ENCODE measurements at places on chromosomes 2 and 18.

DNA sequence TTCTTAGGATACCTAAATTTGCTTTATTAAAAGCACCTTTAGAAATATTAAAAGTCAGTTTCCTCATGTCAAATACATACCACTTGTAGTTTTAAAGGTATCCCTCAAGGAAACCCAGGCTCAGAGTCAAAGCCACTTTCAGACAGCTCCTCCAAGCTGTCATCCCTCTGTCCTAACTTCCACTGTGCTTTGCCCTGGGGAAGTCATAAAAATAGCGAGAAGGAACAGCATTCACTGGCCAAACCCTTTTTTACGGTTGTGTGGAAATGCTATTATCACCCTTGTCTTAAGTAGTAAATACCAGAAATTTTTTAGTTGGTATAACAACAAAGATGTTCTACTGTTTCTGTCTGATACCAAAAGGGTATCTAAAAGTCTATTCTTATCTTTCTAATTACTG lies 680.5 kb downstream of the ZEB2 start:
- no peak for DNase-seq

- DNase-seq: no peak
Measured at GRCh38 chr2:213261237-213261636, 23.0 kb upstream of the SPAG16 start.

- DNase-seq: no peak
Measured at GRCh38 chr2:27306573-27307286, 1.5 kb downstream of the UCN start.

GRCh38 chr2:30209227-30209626 lies 22.1 kb upstream of the LBH start:
- no peak for DNase-seq

- DNase-seq: no peak
Measured at GRCh38 chr18:2707551-2708168, 52.1 kb downstream of the SMCHD1 start.

GRCh38 chr2:202624133-202624532 lies 10.6 kb upstream of the FAM117B start:
- DNase-seq: no peak

DNA sequence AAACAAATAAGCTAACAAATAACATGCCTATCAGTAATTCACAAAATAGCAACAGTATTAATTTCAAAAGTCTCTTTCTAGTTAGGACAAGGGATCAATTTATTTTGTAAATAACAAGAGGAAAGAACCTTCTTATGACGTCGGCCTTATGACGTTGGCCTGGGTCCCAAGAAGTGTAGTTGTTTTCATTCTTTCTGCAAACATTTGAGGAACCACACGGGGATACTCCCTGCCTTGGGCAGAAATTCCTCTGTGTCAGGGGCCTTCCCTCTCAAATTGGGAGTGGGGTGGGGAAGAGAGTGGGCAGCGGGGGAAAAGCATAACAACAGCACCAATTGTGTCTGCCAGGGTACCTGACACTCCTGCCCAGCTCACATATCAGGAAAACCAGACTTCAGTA lies 1.3 kb downstream of the CCDC68 start:
- DNase-seq: no peak

DNA sequence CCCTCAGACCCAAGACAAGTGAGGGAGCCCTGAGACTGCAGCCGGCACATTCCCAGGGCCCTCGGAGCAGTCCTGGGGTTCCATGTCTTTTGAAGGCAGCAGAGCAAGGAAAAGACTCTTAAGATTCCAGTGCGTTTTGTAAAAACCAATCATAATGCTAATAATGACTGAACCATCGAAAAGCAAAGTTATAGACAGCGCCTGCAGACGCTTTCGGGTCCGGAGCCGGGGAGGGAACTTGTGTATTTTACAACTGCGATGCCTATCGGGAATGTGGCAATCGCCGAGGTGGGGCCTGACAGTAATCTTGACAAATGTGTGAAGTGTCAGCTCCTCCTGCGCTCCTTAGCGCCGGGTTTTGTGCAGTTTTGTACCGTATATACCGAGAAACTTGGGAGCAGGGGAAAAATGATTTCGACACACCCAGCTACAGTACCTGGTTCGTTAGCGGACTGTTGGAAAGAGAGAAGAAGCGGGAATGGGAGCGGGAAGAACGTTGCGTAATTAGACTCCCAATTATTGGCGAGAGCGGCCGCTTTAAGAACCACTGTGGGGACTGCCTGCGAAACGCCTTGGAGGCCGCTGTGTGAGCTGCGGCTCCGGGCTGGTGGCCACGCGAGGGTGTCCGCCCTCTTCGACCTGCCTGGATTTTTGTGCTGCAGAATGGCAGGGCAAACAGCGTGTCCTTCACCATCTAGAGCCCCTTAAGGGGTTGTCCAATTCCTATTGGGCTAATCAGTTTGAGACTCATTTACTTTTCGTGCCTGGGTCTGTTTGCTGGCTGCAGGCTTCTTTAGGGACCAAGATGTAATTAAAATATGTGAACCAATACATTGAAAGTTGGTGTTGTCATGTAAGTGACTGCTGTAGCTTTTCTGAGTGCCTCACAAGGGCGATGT lies 2.4 kb downstream of the EPAS1 start:
- DNase-seq: peak; percentile 80

DNA sequence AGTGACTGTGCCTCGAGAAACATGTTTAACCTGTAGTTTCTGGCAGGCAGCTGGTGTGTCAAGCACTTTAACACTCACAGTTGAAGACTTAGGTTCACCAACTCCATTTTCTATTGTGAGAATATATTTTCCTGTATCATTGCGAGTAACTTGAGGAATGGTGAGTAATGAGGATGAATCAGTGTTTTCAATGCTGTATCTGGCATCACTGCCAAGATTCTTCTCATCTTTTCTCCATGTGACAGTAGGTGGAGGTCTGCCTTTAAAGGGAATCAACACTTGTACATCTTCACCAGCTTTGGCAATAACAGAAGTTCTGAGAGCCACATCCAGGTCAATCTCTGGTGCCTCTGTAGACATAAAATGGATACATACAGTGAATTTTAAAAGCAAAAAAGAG lies 72.8 kb downstream of the PLEKHA3 start:
- no peak for DNase-seq

GRCh38 chr18:76495435-76496193 lies 572 bp upstream of the ZNF516 start:
- no peak for DNase-seq

- no peak for DNase-seq
Measured at GRCh38 chr18:35054401-35054800, 13.2 kb downstream of the MAPRE2 start.

GRCh38 chr2:30569946-30570345 lies 122.9 kb downstream of the LCLAT1 start:
- no peak for DNase-seq

DNA sequence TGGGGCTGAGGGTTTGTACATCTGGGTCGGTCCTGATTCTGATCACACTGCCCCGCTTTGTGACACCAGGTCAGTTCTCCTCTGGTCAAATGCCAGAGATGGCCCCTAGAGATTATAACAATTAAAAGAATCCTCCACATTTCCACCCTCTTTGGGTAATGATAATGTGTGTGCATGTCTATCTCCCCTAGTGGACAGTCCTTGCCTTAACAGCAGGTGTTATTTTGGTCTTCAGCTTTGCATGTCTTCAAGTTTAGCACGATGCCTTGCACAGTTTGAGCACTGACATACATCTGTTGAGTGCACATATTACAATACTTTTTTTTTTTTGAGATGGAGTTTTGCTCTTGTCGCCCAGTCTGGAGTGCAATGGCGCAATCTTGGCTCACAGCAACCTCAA lies 25.7 kb upstream of the COX7A2L start:
- no peak for DNase-seq

DNA sequence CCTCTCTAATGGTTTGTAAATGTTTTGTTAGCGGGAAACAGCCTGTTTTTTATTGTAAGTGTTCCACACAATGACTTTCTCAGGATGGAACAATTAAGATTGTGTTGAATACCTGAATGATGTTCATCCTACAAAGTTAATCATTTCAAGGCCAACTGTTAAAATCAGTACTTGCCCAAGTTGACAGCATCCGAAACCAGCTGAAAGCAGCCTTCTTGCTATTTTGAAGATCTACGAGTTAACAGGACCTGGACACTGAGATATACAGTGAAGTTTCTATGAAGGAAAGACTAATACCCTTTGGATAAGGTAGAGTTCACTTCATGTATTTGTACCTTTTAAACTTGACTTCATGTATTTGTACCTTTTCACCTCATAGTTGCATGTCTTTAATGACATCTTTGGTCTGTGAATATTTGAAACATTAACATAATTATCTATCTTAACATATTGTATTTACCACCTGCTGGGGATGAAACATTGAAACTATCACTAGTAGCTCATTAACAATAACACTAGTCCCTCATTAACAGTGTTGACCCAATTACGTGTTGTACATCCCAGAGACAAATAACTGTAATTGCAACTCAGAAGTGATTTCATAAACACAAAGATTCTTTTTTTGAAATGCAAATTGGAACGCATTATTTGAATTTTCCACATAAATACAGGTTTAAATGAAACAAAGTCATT lies 556.0 kb upstream of the MEX3C start:
- DNase-seq: no peak

DNA sequence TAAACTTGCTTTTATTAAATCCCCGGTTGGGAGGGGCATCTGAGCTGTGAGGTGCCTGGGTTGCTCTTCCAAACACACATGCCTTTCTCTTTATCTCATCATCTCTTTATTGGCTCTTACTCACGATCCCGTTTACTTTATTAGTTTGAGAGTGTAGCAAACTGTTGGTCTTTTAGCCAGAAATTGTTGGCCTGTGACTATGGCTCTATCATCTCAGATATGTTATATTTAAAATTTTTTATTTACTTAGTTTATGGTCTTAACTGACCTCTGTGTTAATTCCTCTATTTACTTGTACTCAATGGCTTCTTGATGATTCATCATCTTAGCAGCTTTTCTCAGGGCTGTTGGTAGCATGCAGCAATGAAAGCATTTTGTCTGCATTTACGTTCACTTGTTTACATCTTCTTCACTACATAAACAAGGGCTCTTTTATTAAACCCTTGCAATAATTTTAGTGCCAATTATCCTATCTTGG lies 408.4 kb downstream of the HRH4 start:
- DNase-seq: no peak

DNA sequence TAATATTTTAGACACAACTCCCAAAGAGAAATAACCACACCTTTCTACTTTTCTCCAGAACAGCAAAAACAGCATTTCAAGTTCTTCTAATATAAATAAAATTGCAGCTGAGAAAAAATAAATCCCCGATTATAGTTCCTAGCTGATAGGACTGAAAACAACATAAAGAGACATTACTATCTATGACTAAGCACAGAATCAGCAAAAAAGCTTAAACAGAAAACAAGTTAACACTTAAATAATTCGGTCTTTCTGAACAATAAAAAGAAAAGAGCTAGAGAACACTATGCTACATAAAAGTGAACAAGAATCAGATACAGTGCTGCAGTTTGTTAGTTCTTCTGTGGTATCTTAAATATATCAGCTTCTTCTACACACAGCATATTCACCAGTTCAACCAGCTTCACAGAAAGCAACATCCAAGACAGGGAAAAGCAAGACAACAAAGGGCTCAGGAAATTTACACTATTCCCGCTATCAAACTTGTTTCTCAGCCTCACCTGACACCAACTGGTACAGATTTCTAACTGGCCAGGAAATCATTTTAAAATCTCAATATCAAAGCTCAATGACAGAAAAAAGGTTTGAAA lies 28.6 kb downstream of the FEZ2 start:
- DNase-seq: no peak

GRCh38 chr2:172762574-172762973 lies 26.9 kb downstream of the RAPGEF4 start:
- DNase-seq: no peak

DNA sequence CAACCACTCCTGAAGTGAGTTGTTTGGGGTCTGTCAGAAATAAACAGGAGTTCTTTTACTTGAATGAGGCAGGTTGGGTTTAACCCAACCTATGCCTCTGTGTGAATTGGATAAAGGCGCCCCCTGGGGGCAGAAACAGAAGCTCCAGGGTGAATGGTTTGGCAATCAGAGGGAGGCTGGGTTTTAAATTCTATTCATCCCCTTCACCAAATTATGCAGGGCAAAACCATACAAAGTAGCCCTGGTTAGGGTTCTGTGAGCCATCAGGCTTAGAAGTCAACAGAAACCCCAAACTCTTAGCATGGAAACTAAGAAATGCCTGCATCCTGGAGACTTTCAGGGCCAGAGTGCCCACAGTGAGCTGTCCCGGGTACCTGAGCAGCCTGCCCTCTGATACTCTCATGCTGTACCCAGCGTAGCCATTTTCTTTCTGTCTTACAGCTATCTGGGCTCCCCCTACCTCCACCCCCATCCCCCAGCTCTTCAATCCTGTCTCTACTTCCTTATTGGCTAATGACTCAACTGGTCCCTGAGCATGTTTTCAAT lies 241.5 kb downstream of the ICOS start:
- DNase-seq: peak; percentile 43

DNA sequence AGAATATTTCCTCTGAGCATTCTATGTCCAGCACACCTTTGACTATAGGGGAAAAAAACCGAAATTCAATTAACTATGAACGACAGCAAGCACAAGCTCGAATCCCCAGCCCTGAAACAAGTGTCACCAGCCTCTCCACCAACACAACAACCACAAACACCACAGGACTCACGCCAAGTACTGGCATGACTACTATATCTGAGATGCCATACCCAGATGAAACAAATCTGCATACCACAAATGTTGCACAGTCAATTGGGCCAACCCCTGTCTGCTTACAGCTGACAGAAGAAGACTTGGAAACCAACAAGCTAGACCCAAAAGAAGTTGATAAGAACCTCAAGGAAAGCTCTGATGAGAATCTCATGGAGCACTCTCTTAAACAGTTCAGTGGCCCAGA lies 79.4 kb upstream of the FAM117B start:
- DNase-seq: no peak

DNA sequence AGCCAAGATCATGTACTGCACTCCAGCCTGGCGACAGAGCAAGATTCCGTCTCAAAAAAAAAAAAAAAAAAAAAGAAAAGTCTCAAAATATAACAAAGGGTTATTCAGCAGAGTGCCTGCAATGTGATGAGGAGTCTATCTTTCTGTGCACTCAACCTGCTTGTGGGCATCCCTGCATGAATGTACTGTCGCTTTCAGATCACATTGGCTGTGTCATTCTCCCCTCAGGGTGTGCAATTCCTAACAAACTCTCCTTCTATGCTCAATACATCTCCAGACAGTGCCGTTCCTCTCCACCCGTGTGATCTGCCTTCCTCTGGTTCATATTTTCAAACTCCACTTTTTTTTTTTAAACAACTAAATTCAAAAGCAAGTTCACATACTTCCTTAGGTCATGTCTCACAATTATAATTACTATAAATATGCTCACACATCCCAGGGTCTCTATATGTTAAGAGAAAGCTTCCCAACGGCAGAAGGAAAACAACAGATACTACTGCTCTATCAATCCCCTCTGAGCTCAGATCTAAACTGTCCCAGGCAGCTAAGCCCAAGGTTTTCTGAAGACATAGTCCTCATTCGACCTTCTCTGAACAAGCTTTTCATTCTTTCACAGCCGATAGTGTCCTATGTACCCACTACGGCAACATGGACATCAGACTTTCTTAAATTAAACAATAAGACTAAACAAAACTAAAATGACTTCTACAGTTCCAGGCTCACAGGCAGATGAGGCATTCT lies 35.2 kb downstream of the PTMA start:
- DNase-seq: no peak

All from tibial artery (tissue), 4 donors.